ENCODE measurements at places on chromosomes 5 and 9.

DNA sequence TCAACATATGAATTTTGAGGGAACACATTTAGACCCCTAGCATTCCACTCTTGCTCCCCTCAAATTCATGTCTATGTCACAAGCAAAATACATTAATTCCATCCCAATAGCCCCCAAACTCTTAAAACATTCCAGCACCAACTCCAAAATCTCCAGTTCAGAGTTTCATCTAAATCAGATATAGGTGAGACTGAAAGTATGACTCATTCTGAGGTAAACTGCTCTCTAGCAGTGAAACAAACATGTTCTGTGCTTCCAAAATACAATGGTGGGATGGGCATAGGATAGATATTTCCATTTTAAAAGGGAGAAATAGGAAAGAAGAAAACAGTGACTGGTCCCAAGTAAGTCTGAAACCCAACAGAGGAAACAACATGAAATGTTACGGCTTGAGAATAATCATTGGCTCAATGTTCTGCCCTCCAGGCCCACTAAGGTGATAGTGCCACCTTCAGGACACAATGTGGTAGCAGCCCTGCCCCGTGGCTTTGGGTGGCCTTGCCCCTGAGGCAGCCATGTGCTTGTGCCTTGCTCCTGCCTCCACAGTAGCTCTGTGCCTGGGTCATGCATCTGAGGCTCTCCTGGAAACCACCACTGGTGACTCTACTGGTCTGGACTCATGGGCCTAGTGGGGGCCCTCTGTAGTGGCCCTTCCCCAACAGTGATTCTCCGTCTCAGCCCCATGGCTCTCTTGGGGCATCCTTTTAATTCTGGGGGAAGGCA, 36.4 kb upstream of the IPPK start:
- no peak for DNase-seq

DNA sequence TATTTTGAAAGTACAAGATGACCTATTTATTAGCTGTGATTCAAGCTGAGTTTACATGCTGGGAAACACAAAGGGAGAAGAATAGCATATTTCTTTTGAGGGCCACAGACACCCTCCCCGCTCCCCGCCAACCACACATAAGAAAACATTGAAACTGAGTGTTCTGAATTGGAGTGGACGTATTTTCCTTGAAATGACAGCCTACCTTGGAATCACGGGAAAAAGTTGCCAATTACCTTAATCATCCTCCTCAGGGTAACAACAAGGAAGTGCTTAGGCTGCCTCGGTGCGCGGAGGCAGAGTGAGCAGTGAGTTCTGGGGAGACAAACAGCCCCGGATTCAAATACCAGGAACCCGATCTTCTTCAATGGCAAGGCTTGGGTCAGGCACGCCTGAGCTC, 31.4 kb downstream of the CFAP77 start:
- no peak for DNase-seq

DNA sequence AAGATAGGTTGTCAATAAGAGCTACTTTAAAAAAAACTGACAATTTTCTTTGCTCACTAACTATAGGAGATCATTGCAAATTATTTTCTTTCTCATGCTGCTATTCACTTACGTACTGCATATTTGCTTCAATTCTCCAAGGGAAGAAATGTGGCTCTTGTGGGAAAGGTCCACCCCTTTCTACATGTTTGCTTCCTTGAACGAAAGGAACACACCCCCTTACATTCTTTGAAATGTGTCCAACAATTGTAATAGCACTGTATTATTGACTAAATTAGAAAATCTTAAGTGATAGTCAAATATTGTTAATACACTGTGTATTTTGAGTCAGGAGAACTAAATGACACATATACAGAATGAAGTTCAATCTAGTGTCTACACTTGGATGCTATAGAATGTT, 5.2 kb downstream of the MEF2C start:
- DNase-seq = no peak

DNA sequence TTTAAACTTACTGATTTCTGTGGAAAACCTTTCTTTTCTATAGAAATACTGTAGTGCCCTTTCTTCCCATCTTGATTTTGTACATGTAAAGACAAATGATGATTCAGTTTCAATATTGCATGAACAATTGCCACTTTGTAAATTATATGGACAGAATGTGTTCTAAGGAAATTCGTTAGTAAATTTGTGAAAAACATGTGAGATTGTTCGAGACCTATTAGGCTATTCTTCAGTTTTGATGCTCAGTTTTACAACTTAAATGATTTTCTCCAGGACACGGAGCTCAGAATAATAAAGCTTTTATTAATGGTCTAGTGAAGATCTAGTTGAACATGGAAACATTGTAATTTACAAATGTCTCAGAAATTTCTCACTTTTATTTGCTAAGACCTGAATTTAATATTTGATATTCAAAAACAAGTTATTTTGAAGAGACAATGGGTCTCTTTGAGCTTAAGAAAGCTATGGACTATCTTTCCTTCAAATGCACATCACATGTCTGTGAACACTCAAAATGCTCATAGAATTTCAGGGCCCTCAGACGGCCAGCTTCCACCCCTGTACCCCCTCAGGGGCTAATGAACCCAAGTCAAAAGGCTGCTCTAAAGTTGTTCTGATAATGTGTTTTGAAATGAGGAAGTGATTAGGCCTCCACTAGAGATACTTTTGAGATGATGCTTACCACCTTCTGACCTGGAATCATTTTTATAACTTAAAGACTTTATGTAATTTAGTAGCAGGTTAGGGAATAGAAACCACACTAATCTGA, 54.1 kb upstream of the FSD1L start:
- no peak for DNase-seq

DNA sequence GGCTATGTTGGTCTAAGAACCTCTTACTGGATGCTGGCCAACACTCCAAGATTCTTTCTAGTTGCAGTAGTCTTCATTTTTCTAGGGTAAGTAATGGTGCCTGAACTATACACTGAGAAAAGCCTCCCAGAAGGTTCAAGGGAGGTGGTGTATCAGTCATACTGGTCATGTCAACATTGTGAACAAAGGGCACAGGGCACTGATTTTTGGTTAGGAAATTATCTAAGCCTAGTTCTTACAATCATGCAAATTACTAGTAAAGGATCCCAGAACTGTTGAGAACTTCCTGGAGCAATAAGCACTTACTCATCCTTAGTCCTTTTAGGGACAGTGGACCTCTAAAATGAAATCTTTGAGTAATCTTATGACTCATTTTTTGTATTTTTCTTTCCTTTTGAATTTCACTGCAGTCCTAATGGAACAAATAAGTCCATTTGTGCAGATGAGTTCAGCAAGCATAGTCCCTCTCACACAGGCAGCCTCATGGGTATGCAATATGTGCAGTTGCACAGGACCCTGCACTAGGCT, 21.1 kb upstream of the CDC42SE2 start:
- DNase-seq = no peak

GRCh38 chr9:76516871-76517270, 57.9 kb downstream of the GCNT1 start:
- DNase-seq = no peak
